ENCODE measurements at places on chromosomes 3 and 15.

DNA sequence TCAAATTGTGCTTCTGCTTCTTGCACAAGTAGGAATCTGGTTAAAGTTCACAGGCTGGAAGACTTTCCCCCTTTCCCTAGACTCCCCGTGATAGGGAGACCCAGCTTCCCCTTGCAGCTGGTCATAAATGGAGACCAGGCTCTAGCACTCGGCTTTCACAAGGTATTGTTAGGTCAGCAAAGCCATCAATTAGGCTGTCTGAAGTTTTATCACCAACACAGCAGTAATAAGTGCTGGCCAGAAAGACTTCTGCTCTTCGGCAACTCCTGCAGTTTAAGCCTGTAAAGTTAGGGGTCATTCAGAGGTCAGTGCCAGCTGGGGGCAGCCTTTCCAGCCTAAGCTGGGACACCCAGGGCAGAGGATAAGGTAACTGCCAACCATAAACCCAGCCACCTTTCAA lies 203.4 kb downstream of the MEIS2 start:
- peak; percentile 50 for DNase-seq

DNA sequence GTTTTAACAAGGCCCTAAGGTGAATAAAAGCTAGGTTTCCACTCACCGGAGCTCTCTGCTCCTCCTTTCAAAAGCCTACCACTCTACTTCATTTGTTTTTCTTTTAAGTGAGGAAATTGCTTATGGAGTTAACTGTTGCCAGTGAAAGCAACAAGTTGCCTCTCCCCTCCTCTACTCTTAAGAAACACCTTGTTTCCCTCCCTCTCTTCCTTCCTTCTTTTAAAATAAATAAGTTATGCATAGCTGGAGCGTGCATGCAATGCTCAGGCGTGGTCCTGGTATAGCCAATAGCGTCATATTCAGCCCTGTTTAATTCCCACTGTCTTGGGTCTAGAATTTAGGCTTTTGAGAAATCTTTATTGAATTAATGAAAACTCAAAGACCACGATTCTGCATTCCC lies 101.1 kb upstream of the IGF1R start:
- no peak for DNase-seq

GRCh38 chr3:148723631-148724030 lies 25.9 kb downstream of the AGTR1 start:
- DNase-seq, result no peak

- no peak for DNase-seq
Observed at GRCh38 chr15:38253351-38253781, 730 bp downstream of the SPRED1 start.

- no peak for DNase-seq
Observed at GRCh38 chr3:131796111-131796510, 238.7 kb downstream of the CPNE4 start.

- no peak for DNase-seq
Observed at GRCh38 chr3:111968319-111969054, 10.3 kb upstream of the ABHD10 start.

GRCh38 chr15:80785335-80785734 lies 6.2 kb downstream of the CEMIP start:
- no peak for DNase-seq

GRCh38 chr15:58462547-58462946 lies 30.8 kb downstream of the LIPC start:
- DNase-seq, result peak; percentile 81

DNA sequence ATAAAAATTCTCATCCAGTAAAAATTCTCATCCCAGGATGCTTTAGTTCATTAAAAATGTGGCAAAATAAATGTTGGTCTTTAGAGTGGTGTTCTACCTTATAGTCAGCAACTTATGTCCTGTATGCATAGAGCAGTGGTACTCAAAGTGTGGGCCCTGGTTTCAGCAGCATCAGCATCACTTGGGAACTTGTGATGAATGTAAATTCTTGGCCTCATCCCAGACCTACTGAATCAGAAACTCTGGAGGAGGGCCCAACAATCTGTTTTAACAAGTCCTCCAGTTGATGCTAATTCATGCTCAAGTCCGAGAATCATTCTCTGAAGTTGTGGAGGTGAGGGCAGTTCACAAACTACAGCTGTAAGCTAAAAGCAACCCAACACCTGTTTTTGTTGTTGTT lies 307.3 kb upstream of the SATB1 start:
- DNase-seq, result no peak

GRCh38 chr15:61141497-61142125 lies 87.5 kb downstream of the RORA start:
- DNase-seq, result peak; percentile 46

- DNase-seq, result no peak
Observed at GRCh38 chr3:68033867-68034266, 379.5 kb upstream of the SUCLG2 start.

DNA sequence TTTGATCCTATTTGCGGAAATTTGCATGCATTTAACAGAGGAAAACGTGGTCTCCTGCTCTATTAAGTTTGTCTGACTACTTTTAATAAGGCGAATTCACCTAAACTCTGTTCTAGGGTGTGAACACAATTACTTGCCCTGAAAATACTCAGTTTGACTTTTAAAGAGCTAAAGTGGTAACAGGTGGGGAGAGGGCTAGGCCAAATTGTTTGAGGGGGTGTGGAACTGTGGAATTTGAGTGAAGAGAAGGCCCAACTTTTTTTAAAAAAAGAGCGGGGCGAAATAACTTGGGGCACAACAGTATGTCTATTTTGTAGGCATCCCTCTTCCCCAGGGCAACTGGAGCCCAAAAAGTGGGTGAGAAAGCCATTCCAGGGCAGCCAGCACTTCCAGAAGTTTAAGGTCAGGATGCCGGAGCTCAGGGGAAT lies 580 bp upstream of the FXR1 start:
- DNase-seq, result no peak

DNA sequence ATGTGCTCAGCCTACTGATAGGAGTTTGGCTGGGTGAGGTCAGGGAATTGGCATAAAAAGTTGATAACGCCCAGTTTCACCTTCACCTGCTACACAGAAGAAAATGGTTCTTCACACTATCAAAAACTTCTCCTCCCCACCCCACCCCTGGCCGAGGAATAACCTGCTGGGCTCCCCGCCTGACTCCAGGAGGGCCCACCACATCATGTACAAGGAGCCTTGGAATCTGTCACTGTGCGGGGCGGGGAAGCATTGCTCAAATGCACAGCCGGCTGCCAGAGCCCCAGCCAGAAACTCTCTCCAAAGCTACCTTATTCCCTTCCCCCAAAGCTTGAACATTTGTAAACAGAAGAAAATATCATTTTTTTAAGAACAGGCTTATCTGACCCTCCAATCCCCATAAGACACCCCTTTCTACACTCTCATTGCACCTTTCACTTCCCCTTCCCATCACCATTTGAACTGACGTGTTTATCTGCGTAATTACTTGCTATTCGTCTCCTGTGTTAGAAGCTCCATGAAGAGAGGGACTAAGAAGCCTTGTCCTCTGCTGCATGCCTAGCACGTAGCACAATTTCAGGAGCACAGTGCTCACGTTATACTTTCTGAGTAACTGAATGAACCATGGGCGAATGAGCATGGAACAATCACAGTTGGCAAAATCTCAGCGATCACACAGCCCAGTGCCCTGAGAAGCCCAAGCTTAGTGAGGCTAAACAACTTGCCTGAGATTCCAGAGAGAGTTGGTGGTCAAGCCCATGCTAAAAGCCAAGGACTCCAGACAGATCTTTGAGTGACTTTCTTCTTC lies 82.9 kb downstream of the HES1 start:
- peak; percentile 59 for DNase-seq

DNA sequence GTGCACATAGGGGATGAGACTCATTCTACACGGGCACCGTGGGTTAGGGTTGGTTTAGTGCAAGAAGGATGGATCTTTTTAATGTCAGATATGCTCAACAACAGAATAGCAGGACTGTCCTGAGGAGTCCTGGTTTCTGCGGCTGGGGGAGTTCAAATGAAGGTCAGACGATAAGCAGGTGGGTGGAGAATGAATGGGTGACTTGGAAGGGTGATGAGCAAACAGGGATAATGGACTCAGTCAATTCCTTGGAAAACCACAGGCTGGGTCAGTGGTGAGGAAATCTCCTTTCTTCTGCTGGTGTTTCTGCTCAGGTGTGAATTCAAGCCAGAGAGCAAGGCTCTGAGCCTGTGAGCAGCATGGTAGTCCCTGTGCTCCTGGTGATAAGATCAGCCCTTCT lies 59.9 kb downstream of the MESD start:
- no peak for DNase-seq

GRCh38 chr15:95930659-95931375 lies 399.7 kb upstream of the NR2F2 start:
- DNase-seq, result no peak

GRCh38 chr3:153572165-153572564 lies 410.1 kb downstream of the RAP2B start:
- no peak for DNase-seq

DNA sequence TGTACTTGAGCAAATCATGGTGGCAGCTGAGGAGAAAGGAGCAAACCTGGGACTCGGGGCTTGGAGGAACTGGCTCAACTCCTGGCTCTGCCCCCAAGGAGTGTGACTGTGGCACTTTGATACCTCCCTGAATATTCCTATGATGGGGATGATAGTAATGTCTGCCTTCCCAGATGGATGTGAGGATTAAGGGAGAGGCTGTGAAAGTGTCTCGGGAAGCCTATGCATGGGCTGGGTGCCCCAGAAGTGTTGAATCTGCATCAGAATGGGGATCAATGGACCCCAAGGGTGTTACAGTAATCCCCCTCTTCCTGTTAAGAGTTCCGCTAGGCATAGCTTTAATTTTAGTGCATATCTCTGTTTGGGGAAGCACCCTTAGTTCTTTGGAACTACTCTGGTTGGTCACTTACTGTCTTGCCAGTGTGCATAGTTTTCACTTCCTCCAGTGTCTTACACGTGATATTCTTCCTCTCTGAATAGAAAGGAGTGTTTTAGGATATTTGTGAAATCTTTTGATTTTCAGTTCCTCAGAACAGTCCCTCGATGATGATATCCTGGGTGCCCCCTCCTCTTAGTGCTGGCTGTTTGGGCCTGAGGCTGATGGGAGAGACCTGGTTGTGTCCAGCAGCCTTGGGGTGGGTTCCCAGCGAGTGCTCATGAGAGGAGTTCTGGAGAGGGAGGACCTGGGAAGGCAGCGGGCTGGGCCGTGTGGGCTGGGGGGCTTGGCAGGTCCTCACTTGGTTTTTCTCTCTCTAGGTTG lies 97.5 kb downstream of the CHDH start:
- no peak for DNase-seq

DNA sequence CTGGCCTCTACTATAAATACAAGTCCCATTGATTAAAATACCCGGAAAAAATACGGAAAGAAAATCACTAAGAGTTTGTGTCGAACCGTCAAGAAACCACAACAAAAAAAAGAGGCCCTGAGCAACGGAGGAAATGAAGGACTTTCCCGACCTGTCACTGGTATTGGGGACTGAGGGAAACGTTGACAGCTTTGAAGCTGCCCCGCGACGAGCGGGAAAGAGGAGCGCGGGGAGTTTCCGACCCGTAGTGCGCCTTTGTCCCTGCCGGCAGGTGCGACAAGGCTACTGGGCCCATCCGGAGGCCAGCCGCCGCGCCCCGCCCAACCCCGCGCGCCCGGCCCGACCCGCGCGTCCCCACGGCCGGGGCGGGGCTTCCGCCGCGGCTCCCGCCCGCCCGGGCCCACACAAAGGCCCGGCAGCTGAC lies 416 bp downstream of the PBRM1 start:
- DNase-seq, result peak; percentile 88

DNA sequence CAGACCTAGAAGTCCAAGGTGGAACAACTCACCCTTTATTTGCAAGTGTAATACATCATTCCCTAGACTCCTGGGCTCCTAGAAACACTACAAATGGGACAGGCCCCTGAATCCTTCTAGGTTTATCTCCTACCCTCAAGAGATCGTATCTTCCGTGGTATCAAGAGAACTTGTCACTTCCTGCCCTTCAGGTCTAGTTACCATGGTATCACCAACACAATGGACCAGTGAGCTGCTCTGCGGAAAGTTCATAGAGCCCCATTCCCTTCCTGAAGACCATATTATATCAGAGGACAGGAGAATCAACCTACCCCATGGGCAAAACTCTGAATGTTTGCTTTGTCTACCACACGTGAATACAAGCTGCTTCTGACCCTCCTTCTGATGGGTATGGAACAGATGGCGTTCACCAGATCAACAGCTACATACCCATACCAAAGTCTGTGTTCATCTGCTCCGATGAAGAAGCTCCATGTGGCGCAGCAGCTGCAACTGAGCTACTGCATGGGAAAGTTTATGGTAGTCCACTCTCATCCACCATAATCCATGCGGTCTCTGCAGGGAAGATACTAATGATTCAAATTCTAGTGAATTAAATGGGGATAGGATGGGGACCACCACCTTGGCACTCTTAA lies 84.6 kb upstream of the KLF13 start:
- no peak for DNase-seq

- peak; percentile 12 for DNase-seq
Observed at GRCh38 chr15:77464129-77464865, 43.6 kb downstream of the HMG20A start.

GRCh38 chr15:96274698-96275097 lies 55.8 kb upstream of the NR2F2 start:
- no peak for DNase-seq

DNA sequence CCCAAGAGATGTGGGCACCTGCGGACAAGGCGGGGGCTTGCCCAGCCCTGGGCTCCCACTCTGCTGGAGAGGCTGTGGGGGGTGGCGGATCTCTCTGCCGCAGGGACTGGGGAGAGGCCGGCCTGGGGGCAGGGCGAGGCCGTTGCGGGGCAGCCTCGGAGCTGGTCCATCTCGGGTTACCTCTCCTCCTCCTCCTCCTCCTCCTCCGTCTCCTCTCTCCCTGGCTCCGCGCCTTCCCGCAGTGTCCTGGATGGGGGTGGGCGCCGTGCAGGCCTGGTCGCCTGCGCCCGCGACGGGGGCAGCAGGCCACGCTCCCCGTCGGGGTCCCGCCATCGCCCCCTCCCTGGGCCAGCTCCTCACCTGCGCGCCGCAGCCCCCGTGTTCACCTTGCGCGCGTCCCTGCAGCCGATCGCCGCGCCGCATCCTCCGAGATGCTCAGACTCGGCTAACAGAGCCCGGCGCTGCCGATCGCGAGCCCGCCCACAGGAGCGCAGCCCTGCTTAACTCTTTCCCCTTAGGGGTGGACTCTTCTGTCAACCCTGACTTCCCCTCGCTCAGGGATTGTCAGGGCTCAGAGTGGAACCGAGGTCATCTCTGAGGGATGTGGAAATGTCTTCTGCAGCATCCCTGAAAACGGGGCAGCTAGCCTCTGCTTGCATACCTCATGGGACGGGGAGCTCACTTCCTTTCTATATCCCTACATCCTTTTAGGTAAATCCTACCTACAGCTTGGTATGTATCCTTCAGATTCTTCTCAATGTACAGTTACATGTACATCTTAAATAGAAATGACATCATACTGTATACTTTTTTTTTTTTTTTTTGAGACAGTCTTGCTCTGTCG lies at the start of gene PRRT3:
Gene PRRT3 (minus strand): TSS at position 447 of the 844 bp plus-strand sequence. CDS start 2,293 bp downstream, outside the sequence.
- peak; percentile 45 for DNase-seq

DNA sequence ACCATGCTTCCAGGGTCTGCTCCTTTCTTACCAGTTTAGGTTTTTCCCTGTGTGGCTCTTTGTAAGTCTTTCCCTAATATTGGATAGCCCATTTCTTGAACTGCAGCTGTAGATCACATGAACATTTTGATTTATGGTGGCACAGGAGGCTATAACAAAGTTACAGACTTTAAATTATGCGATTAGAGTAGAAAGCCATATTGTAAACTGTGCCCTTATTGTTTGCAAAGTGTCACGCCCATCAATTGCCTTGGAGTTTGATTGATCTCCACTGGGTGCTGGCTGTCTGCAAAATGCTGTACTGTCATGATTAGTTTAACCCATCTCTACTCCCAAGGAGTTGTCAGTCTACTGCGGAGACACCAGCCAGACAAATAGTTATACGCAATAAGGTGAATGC lies 110.3 kb downstream of the CACNA2D3 start:
- DNase-seq, result no peak

- DNase-seq, result no peak
Observed at GRCh38 chr3:171435143-171435542, 25.1 kb downstream of the TNIK start.

- DNase-seq, result peak; percentile 5
Observed at GRCh38 chr15:34647569-34648293, 64.3 kb upstream of the GOLGA8B start.

All from stomach (tissue), 19 donors.